ENCODE measurements at places on chromosomes 7 and 10.

DNA sequence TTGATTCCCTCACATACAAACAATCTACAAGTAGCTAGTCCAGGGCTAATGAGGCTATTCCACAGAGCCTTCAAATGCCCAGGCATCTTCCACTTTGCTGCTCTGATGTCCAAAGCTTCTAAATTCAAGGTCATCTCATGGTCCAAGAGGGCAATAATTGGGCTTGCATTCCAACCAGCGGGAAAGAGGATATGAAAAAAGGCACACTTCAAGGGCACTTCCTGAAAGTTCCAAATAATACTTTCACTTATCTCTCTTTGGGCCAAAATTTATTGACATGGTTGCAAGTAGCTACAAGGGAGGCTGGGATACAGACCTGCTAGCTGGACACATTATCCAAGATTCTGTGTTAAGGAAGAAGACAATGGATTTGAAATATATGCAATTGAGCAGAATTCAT, 25.2 kb upstream of the APBB1IP start:
- no peak for DNase-seq

DNA sequence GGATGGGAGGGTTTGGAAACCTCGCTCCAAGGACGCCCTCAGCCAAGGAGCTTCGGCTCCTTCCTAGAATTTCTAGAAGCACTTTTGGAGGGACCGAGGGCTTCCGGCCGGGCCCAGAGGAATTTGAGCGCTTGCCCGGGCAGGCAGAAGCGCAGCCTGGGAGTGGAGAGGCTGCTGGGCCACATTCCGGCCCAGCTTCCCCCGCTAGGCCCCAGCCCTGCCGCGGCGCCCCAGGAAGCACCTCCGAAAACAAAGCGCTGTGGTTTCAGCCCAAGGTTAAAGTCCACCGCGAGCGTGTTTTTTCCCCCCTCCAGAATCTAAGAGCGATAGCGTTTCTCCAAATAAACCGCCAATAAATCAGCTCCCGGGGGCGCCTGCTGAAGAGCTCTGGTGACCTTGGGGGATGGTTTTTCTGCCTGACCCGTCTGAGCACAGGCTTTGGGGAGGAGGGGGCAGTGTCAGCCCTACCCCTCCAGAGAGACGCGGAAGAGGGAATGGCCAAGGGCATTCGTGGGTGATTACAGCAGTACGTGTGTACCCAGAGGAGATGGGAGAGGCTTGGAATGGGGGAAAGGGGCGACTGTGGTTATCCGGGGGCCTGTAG, 5.7 kb upstream of the TNRC18 start:
- no peak for DNase-seq

- DNase-seq: no peak
Observed at GRCh38 chr10:101561068-101561915, 26.8 kb downstream of the POLL start.

DNA sequence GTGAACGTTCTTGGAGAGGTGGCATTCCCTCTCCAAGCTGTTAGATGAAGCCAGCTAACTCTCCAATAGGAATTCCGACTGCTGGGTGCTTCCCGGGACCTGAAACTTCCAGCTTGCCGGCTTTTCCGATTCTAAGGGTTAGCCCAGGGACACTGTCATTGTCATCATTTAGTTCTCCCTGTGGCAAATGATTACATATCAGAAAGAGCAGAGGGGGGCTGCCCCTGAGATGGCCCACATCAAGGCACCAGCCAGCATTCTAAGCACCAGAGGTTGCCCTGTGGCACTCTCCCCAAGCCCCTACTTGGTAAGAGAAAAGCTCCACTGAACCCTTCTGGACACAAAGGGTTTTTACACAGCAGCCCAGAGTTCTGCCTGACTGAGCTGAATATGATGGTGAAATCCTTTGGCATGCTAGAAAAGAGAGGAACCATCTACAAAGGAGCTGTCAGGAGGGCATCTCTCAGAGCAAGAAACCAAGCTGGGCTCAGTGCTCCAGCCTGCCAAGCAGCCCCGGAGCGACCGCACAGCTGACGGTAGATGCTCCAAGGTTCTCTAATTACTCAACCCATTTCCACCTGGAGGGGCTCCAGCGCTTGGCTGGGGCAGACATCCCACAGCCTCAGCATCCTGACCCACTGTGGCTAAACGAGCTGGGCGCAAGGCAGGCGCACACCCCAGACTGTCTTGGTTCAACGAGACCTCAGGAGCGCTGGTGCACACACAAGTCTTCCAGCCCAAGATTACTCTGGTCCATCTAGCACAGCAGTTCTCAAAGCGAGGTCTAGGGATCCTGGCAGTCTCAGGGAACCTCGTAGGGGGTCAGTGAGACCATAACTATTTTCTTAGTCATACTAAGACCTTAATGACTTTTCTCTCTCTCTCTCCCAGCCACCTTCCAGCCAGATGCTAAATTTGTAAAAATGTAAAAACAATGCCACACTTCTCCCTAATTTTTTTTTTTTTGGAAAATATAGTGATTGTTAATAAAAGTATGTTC, 160.5 kb downstream of the GFRA1 start:
- DNase-seq: no peak

GRCh38 chr10:4810092-4810491, 15.9 kb upstream of the AKR1E2 start:
- no peak for DNase-seq

DNA sequence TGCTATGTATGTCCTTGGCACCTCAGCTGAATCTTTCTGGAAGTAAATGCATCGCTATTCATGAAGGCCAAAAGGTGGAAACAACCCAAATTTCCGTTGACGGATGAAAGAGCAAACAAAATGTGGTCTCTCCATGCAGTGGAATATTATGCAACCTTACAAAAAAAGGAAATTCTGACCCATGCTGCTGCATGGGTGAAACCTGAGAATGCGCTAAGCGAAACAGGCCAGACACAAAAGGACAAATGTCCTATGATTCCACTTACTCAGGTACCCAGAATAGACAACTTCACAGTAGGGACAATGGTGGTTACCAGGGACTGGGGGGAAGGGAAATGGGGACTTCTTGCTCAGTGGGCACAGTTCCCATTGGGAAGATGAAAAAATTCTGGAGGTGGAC, 158.8 kb downstream of the CAMK1D start:
- no peak for DNase-seq

DNA sequence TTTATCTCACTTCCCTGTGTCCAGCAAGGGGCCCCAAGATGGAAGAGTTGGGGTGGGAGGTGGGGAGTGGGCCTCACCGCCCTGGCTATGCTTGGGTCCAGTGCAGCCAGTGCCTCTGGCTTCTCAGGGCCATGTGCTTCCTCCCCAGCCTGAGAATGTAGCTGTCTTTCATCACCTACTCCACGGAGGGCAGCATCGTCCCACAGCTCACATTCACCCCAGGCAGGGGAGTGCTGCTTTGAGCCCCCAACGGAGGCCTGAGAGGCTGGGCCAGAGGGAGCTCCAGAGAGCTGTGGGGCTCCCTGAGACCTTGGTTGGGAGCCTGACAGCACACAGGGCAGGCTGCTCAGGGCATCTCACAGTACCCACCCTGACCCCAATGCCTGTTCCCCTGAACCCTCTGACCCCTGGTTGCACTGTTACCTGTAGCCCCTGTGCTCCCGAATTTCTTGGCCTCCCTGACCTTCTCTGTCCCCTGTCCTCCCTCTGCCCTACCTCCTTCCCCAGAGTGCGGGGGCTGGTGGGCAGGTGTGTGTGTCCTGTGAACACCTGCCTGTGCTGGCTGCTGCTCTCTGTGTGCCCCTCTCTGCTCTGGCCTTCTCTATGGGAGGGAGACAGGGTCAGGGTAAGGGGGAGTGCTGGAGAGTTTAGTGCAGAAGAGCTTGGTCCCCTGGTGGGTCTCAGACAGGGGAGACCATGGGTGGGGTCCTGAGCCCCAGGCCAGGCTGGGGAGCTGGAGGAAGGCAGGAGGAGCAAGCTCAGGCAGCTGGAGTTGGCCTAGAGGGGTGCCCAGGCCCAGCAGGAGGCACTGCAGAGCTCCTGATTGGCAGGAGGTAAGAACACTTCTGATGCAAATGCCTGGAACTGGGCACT, 19.6 kb upstream of the ZNF488 start:
- DNase-seq: no peak

DNA sequence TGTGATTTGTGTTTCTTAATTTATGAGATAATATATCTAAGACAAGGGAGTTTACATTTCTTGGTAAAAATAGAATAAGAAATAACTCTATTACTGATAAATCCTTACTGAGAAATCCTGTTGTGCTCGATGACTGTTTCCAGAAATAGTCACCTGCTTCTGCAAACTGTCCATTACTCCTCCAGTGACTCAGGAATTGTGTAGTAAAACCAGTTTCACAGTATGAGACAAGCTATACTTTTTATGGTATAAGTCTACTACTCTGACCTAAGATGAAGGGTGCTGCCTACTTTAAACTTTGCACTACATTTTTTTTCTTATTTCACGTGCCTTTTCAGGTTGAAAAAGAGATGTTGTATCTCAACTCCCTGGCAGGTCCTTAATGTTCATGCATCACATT, 6.8 kb upstream of the ANKRD22 start:
- no peak for DNase-seq

DNA sequence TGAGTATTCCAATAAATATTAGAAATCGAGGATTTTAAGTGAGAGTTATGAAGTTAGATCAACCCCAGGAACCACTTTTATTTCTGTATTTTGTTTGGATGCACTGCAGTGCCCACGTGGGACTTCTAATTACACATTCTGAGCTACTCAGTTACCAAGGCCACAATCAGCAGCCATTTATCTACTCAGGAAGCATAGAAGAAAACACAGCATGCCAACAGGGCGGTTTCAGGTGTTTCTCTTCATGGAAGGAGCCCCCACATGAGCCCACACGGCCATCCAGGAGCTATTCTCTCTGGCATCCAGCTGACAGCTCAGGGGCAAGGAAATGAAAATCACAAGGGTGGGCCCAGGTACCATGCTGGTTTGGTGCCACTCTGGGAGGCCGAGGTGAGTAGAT, 266.5 kb upstream of the MKLN1 start:
- DNase-seq: peak; percentile 41

GRCh38 chr10:72735288-72735936, 43.5 kb downstream of the MCU start:
- no peak for DNase-seq

DNA sequence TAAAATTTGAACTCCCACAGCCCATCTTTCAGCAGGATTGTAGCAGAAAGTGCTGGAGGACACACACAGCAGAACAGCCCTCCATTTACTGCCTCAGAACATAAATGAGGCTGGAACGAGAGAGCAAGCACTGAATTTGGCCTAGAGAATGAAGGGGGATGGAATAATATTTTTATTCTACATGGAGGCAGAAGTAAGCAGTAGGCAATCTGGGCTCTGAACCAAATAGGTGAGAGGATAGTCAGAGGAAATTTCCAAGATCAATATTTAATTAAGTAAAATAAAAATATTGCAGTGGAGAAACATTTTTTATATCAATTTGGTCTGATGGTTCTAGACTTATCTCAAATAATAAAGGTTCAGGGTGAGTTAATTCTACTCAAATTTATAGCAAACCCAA, 29.2 kb upstream of the TSPAN13 start:
- DNase-seq: no peak

DNA sequence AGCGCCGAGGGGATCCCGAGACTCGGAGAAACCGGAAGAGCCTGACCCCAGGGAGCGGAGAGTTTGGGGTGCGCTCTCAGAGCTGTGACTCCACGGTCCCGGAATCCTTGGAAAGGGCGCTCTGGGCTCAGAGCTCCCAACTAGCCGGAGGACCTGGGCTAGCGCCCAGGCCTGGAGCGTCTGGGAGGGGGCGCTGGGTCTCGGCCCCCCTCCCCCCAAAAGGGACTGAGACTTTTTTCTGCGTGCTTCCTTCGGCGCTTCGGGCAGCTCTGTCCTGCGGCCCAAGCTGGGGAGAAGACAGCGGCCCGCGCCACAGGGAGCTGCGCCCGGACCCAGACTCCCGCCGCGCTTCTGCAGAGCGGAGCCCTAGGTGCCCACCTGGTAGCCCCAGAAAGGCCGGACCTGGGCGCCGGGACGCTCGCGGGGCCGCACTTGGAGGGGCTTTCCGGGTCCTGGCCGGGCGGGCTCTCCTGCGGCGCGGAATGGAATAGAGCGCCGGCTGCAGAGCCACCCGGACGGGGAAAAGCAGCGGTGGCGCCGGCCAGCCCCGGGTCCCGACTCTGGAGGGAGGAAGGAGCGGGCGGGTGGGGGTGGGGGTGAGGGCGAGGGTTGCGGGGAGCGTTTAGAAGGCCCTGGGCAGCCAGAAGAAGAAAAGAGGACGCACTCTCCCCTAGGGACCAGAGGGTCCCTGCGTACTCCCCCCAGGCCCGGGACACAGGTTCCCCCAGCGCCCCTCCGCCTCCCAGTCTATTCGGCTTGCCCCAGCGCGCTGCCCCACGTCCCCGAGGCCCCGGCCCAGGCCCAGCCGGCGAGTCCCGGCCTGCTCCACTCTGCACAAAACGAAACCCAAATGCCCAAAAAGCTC, 4.7 kb downstream of the ZNF503 start:
- no peak for DNase-seq

DNA sequence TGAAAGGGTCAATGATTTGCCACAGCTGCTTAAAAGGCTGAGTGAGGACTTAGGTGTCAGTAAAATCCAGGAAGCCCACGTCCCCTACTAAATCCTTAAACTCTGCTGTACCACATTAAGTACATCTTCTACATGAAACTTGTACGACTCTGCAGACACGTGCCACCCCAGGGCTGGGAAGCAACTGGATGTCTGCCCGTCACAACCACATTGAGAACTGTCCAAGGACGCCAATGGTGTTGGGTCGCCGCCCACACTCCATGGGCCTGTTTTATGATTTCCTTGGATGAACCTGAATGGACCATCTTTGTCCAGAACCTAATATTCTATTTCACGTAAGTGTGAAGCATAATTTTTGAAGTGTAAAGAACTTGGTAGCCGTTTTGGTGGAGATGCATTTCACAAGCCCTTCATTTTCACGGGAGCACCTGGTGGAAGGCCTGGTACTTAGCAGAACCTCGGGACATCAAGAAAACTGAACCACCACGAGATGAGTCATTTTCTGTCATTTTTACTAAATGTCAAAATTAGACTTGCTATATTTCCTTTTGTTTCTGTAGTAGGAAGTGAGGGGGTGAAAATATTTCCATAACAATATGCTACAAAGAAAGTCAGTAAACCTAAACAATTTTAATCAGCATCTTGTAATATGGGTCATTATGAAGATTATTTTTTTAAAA, 134.9 kb downstream of the SFMBT2 start:
- no peak for DNase-seq

- DNase-seq: no peak
Observed at GRCh38 chr7:22442882-22443369, 57.1 kb downstream of the STEAP1B start.

DNA sequence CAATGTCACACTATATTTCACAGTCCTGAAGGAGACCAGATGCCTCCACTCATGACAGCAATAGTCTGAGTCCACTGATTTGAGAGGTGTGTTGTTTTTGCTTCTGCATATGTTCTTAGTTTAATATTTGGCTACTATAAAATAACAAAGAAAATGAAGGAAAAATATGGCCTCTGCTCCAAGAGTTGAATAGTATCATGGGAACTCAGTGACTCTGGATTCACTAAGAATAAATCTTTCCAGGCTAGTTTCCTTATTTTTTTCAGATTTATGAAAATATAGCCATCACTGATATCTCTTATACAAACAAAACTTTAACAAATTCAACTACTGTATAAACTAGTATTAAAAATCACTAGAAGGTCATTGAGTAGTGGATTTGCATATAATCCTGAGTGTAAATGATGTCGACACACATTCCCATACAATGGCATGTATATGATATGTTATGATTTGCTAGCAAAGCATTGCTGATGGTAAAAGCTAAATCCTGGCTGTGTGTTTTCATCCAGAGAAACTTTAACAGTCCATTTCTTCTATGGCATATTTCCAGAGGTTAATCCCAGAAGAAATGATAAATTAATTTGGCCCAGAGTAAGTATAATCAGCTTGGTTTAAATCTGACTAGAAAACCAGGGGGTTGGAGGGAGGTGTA, 66.0 kb upstream of the VIPR2 start:
- DNase-seq: no peak

- no peak for DNase-seq
Observed at GRCh38 chr10:1058017-1058416, 1.8 kb downstream of the WDR37 start.

All from T-helper 2 cell (primary cell).